ENCODE measurements at places on chromosomes 5 and 9.

GRCh38 chr5:157732596-157733262, 1.5 kb downstream of the THG1L start:
- no peak for DNase-seq

DNA sequence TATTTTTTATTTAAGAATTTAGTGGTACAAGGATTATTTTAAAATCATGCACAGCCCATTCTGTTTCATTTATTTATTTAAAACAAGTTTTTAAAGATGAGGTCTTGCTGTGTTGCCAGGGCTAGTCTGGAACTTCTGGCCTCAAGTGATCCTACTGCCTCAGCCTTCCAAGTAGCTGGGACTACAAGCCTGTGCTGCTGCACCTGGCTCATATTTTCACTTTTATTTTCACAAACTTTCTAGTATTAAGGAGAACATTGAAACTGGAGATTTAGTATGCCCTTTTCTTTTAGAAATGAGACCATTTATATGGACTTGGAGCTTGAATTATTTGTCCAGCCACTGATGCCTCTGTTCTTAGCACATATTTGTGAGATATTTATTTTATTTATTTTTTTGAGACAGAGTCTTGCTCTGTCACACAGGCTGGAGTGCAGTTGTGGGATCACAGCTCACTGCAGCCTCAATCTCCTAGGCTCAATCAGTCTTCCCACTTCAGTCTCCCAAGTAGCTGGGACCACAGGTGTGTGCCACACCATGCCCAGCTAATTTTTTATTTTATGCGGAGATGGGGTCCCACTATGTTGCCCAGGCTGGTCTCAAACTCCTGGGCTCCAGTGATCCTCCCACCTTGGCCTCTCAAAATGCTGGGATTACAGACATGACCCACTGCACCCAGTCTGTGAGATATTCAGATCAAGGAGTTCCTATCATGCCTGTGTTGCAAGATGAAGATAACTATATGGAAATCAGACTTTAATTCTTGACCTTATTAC, 7.4 kb downstream of the DMXL1 start:
- DNase-seq: no peak

- DNase-seq: no peak
Measured at GRCh38 chr5:37316027-37316426, 54.9 kb downstream of the NUP155 start.

DNA sequence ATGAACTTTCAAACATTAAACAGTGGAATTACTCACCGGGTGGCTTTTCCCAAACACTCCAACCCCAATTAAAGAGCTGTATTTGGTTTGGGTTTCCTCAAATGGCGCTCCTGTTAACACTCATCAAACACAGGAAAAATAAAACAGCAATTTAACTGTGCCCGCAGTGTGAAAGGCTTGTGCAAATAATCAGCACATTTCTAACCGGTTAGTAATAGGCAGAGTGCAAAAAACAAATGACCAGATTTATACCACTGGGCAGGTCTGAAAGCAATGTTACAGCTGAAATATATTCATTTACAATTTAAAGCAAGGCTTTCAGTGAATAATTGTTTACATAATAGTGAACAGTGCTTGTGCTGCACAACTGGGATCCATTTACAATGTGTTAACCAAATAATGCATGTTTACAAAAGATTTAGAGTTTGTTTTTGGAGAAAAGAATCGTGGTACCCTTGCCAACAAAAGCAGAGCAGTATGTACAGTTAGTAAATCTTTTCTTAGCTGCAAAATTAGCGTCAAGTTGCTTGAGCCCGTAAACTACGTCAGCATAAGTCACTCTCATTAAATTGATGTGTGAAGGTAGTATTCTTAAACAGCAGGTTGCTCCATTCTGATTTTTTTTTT, 662.9 kb upstream of the ZNF608 start:
- peak; percentile 78 for DNase-seq

DNA sequence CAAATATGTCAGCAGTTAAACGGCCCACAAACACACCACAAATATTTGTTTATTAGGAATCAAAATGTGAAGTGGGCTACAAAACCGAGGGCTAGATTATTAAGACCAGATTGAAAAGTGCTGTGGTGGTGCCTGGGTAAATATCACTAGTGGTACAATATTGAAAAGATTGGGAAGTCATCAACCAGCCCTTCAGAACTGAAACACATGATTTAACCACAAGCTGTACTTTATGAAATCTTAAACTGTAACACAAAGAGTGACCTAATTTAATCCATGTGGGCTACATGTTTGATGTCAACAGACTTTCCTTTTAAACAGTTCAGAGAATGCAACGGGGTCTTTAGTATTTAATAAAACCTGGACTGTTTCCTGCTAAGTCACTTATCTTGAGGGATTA, 182.3 kb downstream of the SPATA31D1 start:
- no peak for DNase-seq

- no peak for DNase-seq
Measured at GRCh38 chr9:91138760-91139159, 223.0 kb downstream of the AUH start.

DNA sequence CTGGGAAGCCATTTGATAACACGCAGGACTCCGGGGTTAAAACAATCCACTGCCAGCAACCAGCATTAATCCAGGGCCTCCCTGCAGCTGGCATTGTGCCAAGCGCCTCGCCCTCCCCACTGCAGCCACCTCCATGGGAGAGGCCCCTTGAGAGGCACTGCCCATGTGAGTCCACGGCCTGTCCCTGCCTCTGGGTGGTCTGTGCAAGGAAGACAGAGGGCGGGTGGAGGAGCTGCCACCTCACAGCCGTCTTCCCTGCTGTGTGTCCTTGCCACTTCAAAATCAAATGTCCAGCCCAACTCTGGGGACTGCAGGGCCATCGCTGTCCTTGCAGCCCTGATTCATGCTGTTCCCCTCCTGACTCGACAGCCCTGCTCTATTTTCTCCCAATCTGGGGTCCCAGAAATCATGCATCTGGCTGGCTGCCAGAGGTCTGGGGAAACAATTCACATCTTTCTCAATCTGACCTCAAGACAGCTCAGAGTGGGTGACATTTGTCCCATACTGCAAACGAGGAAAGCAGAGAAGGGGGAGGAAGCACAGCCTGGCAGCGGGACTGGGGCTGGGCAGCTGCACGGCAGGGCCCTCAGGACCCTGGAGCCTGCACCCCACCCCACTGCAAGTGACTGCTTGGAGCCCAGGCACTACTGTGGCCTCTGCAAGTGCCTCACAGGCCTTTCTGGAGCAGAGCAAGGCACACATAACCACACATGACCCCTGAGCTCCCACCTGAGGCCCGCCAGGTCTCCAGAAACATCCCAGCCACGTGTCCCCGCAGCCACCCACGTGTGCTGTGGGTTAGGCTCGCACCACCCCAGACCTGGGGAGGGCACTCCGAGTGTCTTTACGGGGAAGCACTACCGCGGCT, 15.7 kb downstream of the BRD3OS start:
- no peak for DNase-seq

- DNase-seq: no peak
Measured at GRCh38 chr5:124628721-124629596, 117.5 kb downstream of the ZNF608 start.

GRCh38 chr5:105739732-105740131, 1931.0 kb downstream of the EFNA5 start:
- no peak for DNase-seq

DNA sequence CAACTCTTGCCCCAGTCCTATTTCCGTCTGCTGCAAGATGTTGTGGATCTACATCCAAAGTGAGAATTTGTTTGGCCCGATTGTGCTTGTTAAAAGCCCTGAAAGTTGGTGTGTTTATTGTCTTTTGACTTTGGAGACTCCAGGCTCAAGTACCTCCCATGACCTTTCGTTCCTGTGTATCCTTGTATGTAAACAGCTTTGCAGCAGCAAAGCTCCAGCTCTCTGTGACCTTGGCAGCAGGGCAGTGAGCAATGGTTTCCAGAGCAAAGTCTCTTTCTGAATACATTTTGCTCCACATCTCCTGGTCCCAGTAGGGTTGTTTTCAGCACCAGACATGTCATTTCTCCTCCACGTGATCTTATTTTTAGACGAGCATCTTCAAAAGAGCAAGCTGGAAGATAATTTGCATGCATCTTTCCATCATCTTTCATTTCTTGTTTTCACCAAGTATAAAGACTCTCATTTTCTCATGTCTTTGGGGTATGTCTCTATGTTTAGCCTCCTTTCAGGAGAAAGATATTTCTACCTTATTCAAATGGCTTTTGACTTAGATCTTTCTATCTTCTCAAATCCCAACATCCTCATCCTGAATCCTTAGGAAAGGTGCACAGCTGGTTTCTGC, 68.1 kb upstream of the ERCC6L2 start:
- no peak for DNase-seq

DNA sequence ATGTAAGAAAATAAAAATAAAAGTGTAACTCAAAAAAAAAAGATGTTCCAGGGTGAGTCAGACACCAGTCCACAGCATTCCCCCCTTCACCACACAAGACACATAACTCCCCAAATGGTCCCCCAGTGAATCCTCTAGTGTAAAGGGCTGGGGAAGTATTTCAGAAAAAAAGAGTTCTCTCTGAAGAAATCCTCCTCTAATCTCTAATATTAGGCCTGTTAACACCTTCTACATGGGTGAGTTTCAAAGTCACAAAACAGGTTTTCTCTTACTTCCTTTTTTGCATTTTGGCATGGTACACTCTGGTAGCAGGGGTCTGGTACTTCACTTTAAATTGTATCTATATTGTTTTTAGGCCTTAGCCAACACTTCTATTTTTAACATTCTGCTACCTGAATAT, 28.2 kb downstream of the RNF145 start:
- DNase-seq: no peak

DNA sequence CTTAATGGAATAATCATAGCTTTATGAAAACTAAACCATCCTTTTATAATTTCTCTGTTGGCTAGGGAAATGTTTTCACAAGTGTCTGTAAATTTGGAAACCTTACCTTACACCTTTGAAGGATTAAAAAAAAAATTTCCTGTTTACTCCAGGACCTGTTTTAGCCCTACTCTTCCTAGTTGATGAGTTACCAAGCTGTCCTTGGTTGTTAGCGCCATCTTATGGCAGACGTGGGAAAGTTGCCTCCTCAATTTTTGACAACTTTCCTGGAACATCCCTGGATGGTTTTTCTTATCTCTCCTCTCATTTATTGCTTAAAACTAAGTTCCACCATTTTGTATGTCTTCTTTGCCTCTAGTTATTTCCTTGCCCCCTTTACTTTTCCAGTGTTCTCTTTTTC, 25.7 kb downstream of the ZSWIM6 start:
- DNase-seq: no peak

DNA sequence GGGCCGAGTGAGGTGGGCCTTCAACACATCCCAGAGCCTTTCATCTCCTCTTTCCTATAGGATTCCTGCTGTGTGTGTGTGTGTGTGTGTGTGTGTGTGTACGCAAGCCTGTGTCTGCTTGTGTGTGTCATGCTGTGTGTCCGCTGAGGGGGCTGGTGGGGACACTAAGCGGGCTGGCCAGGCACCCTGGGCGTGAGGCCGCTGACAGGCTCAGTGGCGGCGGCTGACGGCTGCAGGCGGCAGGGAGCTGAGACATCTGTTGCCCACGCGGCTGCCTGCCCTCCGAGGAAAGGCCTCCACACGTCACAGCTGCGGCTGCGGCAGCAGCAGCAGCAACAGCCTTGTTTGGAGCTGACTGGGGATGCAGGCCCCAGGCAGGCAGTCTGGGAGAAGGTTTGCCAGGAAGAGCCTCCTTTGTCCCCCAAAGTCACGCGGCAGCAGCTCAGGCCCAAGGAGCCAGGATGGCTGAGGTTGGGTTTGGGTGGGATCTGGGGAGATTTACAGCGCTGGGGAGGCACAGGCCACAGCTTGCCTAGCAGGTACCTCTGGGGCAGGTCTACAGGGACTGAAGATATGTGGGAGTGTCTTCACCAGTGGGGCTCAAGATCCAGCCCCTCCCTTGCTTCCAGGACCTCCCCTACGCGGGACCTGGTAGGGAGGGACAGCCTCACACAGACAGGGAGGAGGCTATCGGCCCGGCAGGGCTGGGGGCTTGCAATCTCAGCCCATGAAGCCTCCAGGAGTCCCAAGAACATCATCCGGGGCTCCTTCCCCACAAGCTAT, 1.8 kb downstream of the PDLIM4 start:
- no peak for DNase-seq

DNA sequence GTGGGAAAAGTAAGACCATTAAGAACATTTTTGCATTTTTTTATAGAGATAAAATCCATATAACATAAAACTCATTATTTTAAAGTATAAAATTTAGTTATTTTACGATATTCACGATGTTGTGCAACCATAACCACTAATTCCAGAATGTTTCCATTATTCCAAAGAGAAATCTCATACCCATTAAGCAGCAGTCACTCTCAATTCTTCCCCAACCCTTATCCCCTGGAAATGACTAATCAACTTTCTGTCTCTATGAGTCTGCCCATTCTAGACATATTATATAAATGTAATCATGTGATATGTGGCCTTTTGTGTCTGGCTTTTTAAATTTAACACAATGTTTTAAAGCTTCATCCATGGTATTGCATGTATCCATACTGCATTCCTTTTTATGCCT, 115.6 kb upstream of the ADAMTSL1 start:
- no peak for DNase-seq

- no peak for DNase-seq
Measured at GRCh38 chr5:174636094-174636493, 88.3 kb upstream of the MSX2 start.

Measured in NCI-H146 (cell line).